Stimulated activated CD8-positive, alpha-beta memory T cell treated with anti-CD3 and anti-CD28 coated beads, Interleukin-7, amount 100 ng/mL, for 24 hours (primary cell): ENCODE measurements at places on chromosomes 5 and 9.

- no peak for DNase-seq
These were observed 27.3 kb upstream of the TTC23L start for GRCh38 chr5:34811706-34812105.

GRCh38 chr5:178130576-178131445 is at the start of gene RMND5B:
RMND5B (plus strand) TSS chr5:178131014; CDS start chr5:178138120, 7,106 bp downstream.
- DNase-seq: peak; percentile 62

DNA sequence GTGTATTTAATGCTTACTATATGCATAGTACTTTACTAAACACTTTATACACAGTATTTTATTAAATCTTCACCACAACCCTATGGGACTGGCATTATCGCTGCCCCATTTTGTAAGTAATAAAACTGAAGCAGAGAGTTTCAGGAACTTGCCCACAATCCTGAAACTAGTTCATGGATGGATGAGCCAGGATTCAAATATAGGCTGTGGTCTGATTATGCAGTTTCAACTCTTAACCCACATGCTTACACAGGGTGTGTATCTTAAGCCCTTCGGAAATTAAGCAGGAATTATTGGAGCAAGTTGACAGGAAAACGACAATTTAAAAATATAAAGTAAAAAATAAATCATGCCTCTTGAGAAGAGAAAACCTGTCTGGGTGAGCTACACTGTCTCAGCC is 109.0 kb downstream of the ATP10B start:
- DNase-seq: no peak

GRCh38 chr9:134624621-134625181 is 16.9 kb upstream of the COL5A1 start:
- DNase-seq: no peak

- no peak for DNase-seq
These were observed 378.8 kb upstream of the TLE4 start for GRCh38 chr9:79193001-79193400.

DNA sequence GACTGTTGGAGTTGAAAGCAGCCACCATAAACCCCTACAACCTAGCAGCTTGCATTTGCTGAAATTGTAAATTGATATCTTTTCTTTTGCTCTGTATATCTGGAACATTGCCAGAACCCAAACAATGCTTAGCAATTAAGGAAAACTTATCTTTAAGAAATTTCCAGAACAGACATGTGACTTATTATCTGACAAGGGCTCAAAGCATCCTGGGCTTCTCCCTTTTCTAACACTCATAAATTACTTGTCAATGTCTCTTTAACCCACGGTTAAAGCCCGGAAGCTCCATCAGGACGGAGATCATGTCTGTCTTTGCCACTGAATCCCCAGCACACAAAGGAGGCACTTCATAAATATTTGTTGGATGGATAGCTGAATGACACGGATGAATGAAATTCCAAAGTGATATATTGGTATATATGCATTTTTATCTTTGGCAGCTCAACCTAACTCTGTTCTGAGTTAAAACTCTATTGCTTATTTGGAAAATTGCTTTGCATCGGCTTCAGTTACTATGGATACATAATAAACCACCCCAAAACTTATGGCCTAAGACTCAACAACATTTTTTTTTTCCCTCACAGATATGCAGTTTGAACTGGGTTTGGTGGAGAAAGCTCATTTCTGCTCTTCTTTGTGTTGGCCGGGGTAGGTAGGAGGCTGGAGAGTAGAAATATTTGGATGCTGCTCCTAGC is 103.1 kb upstream of the CLINT1 start:
- no peak for DNase-seq

DNA sequence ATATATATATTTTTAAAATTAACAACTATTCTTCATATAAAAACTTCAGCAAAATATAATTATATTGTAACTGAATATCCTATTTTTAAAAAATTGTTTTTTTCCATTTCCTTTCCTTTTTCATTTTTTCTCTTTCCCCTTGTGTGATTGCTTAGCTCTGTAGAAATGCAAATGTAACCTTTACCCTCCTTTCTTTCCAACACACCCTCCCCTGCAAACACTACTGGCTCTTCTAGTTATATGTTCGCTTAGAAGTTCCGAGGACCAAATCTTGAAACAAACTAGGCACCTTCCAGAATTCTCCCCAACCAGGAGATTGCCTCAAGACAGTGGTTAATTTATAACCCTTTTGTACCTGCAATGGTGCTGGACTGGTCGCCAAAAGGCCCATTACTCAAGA is 1980.0 kb upstream of the CDH6 start:
- DNase-seq: no peak

DNA sequence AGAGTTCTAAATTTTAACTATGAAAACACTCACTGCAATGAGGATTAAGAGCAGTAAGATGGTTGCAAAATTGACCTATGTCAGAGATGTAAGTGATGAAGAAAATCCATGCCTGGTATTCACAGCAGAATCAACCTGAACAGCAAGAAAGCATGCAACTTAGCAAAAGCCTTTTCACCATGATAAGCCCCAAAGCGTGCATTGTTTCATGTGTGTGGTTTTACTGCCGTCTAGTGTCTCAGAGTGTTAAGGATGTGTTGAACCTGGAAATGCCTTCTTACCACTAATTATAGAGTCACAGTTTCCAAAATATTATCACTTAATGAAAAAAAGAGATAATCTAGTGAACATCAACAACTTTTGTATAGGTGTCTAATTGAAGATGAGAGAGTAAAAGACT is 415.2 kb upstream of the TRPC7 start:
- no peak for DNase-seq

DNA sequence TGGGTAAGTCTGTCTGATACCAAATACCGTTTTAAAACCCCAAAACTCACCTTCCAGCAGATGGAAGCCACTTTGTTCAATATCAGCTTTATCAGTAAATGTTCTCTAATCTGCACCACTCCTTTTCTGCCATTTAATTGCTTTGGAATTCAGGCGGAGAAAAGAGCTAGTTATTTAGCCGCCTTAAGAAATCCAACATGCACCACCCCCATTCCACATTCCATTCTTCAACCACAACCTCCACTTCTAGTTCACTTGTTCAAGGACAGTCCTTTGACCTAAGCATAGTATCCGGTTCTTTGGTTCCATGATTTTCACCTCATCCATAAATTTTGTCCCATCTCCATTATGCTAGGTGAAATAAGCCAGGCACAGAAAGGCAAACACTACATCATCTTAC is 240.1 kb downstream of the DNAH5 start:
- no peak for DNase-seq

DNA sequence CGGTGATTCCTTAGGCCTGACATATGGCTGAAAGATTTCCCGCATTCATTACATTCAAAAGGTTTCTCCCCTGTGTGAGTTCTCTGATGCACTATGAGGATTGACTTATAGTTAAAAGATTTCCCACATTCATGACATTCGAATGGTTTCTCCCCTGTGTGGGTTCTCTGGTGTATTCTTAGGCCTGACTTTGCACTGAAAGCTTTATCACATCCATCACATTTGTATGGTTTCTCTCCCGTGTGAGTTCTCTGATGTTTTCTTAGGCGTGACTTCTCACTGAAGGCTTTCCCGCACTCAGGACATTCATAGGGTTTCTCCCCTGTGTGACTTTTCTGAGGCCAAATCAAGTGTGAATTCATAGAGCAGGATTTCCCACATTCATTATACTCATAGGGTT is 35.8 kb downstream of the ZNF782 start:
- DNase-seq: no peak

- no peak for DNase-seq
These were observed 78.8 kb upstream of the TNFAIP8 start for GRCh38 chr5:119276978-119277377.

- no peak for DNase-seq
These were observed 487.7 kb downstream of the MAT2B start for GRCh38 chr5:163993126-163993525.

- DNase-seq: no peak
These were observed 552.0 kb upstream of the CLINT1 start for GRCh38 chr5:158410976-158411375.

DNA sequence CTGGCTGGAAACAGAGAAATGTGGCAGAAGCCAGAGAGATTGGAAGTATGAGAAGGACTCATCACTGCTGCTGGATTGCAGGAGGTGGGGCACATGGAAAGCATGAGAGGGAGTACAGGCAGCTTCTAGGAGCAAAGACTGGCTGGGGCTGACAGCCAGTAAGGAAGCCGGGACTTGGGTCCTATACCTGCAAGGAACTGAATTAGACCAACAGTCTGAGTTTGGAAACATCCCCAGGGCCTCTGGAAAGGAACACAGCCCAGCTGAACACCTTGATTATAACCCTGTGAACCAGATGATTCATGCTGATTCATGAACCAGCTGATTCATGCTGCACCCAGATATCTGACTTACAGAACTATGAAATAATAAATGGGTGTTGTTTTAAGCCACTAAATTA is 93.4 kb downstream of the OSTF1 start:
- no peak for DNase-seq

GRCh38 chr5:113017881-113018635 is 41.5 kb downstream of the DCP2 start:
- DNase-seq: no peak

DNA sequence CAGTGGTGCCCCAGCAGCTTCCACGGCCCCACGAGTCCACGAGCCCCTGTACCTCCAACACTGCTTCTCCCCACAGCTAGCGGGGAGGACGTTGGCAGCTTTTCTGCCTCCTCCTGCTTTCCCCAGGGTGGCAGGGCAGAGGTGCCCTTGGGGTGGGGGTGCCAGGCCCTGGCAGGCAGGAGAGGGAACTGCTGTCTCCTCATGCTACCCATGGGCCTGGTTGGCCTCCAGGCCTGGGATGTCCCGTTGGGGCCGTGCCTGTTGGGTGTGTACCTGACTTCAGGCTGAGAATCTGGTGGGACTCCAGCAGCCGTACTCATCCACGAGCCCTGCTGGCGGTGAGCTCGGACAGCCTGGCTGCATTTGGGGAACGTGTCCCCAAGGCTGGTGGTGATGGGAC is 27.3 kb downstream of the RXRA start:
- DNase-seq: no peak

DNA sequence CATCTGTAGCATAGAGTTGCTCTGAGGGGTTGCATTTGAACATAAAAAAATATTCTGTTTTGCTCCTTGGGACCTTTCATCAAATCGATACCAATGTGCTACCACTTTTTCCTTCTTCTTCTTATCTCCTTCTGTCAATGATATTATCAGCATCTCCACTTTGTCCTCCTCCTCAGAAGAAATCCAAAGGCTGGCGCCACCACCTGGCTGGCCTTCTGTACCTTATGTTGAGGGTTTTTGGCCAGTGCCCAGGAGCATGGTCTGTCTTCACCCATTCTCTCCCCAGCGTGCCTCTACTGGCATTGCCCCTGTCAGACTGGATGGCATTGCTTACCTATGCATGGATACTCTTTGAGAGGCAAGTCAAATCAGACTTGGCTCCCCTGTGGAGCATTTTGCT is 167.2 kb downstream of the CFAP90 start:
- no peak for DNase-seq

DNA sequence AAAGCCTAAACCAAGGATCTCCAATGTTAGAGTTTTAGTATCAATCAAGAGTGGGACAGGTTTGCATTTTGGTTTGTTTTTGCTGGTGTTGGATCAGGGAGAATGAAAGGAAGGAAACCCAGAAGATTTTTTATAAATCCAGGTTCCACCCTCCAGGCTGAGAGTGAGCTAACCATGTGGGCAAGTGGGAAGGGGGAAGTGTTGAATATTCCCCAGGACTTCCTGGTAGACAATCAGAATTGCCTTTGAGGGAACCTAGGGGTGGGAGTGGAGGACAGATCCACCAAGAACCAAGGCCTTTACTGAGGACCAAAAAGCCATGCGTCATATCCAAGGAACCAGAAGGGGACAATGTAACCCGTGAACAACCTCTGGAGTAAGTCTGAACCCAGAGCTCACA is 33.5 kb upstream of the PIK3R1 start:
- DNase-seq: no peak

DNA sequence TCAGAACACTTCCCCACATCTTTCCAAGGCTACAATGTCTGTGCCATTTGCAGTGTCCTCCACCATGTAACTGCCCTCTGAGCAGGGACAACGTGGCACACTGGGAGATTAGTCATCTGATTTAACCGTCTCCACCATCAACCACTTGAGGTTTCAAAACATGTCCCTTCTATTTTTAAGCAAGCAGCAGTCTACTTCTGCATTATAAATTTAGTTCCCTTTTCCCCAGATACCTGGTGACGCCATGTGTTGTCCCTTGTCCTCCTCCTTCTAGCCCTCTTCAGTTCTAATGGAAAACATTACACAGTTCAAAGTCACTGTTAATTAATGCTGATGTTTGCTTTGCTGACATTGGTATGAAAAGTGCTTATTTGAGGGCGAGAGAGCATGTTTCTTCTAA is 52.8 kb downstream of the ATP10B start:
- DNase-seq: no peak
